T1000 (cell line): ENCODE measurements at places on chromosomes 4 and X.

GRCh38 chrX:153902385-153902784 is 2.1 kb upstream of the AVPR2 start:
- DNase-seq, result peak; percentile 61

DNA sequence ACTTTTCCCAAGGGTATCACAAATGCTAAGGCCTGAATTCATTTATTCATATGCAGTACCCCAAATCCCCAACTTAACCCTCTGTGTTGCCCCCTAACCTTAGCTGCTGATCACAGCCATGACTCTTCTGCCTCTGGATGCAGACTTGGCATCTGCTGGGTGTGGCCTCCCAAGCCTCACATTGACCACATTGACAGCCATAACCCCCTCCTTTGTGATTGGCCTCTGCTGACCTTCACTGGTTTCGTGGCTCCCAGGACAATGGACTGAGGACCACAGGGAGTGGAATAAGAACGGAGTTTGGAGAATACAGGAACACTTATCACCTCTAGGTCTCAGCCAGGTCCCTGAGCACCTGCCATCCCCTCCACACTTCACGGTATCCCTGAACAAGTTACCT is 123.6 kb upstream of the CPEB2 start:
- no peak for DNase-seq

- DNase-seq, result no peak
Measured at GRCh38 chr4:139530833-139531427, 25.1 kb downstream of the SETD7 start.

DNA sequence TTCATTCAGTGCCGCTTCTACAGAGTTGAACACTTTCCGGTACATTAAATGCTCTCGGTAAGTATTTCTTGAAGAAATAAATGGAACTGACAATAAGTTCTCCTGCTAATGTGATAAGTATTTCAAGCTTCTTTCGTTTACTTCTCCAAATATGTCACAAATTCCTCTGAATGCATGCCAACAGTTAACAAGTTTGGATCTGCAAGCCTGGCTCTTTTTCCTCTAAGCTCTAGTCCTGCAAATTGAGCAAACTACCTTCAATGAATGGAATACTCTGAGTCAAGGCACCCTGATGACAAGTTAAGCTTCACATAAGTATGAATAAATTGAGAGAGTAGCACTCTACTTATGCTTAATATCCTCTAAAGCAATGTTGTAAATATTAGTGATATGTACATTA is 403.6 kb downstream of the PDGFC start:
- DNase-seq, result no peak

GRCh38 chr4:70654605-70655011 is 11.7 kb downstream of the JCHAIN start:
- no peak for DNase-seq

DNA sequence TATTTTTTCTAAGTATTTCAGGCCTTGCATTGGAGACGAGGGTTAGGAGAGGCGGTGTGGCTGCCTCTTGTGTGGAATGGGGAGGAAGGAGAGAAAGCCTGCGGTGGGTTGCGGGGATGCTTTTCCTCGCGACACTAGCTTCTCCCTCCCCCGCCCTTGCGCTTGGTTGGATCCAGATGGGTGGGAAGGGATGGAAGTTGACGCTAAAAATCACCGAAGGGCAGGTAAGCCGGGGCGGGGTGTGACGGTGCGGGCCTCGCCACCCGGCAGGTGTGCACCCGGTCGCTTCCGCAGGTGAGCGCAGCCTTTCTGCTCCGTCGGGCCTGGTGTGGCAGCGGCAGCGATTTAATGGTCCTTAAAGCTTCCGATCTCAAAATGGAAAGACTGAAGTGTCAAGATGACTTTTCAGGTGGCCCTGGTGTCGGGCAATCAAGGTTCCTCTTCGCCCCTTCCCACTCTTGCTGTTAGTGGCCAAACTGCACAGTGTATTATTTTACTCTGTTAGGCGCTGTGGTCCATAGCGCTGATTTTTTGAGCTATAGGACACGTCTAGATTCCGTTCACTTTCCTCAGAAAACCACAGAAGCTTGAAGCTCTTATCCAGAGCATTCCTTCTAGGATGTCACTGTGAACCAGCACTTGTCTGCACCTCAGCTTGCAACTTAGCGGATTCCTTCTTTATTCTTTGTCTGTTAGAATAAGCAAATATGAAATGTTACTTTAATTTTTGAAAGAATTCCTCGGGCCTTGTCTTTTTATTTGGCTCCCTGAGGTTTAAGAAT is 765 bp downstream of the ENOPH1 start:
- DNase-seq, result no peak

DNA sequence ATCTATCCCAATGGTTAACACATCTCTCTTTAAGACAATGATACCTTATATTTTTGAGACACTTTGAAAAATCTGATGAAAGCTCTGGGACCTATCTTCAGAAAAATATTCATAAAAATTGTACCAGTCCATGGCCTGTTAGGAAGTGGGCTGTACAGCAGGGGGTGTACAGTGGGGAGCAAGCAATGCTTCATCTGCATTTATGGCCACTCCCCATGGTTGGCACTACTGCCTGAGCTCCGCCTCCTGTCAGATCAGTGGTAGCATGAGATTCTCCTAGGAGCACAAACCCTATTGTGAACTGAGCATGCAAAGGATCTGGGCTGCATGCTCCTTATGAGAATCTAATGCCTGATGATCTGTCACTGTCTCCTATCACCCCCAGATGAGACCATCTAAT is 42.6 kb downstream of the C4orf51 start:
- DNase-seq, result no peak
